Tibial nerve (tissue), 4 donors: ENCODE measurements at places on chromosomes 13 and 19. TPM values are rescaled to one million over a fixed set of nuclear protein-coding genes. Genes with fewer than 3 reads are reported as not detected.
A peak's percentile ranks its signal among the peaks of the same experiment; 100 is the strongest.

DNA sequence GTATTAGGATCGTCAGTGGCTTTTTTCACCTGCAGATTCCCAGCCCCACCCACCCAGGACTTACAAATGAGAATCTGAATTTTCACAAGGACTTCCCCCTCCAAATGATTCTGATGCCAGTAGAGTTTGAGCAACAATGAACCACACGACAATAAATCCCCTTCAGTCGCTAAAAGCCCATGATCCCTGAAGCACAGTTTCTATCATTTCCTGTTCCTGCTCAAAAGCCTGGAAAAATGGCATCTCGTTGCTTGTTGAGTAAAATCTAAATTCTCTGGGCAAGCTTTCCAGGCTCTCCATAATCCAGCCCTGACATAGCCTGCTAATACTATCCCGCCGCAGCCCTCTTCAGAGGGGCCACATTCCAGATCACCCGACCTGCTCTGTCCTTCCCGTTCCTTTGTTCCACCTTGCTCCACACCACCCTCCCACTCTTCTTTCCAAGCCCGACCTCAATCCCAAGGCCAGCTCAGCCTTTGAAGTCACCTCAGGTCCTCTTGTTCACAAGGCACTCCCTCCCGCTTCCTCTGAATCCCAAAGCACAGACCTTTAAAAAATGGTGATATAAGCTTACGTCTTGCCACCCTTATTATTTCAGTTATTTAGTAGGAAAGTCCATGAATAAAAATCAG is 67.9 kb downstream of the NUFIP1 start:
- no peaks in the 10 kb centered on the region for H3K27me3 ChIP-seq
- H3K27ac ChIP-seq: peak overlapping the region; percentile 93
- H3K36me3 ChIP-seq: no peaks in the 10 kb centered on the region
- no peak for DNase-seq
- no peak overlapping the region for H3K4me3 ChIP-seq
- H3K4me1 ChIP-seq: peaks cover 13% of the 10 kb centered on the region

GRCh38 chr13:108963276-108963810 is 333.9 kb downstream of the MYO16 start:
- no peaks in the 10 kb centered on the region for H3K36me3 ChIP-seq
- H3K4me1 ChIP-seq: peaks cover 10% of the 10 kb centered on the region
- DNase-seq: no peak
- no peaks in the 10 kb centered on the region for H3K27me3 ChIP-seq

GRCh38 chr13:66415444-66415843 is 814.7 kb downstream of the PCDH9 start:
- DNase-seq: no peak
- no peaks in the 10 kb centered on the region for H3K4me1 ChIP-seq
- no peaks in the 10 kb centered on the region for H3K36me3 ChIP-seq
- H3K4me3 ChIP-seq: no peak overlapping the region
- H3K27ac ChIP-seq: no peak overlapping the region

GRCh38 chr19:52028780-52029123 is 573 bp upstream of the ZNF614 start:
- peaks cover 23% of the 10 kb centered on the region for H3K36me3 ChIP-seq
- no peak for DNase-seq
- peaks cover 10% of the 10 kb centered on the region for H3K4me1 ChIP-seq
- H3K27ac ChIP-seq: peak overlapping the region; percentile 81
- no peaks in the 10 kb centered on the region for H3K27me3 ChIP-seq

GRCh38 chr19:3698974-3699740 is 1.1 kb downstream of the PIP5K1C start:
- peak overlapping the region; percentile 89 for H3K27ac ChIP-seq
- peaks cover 31% of the 10 kb centered on the region for H3K4me1 ChIP-seq
- peak; percentile 45 for DNase-seq
- H3K27me3 ChIP-seq: peaks cover 3% of the 10 kb centered on the region

SLC17A7 gene
- total RNA-seq: 2.4 TPM

IGFL1 gene
- total RNA-seq: not detected
